Activated CD4-positive, alpha-beta T cell treated with anti-CD3 and anti-CD28 coated beads, Interleukin-2, amount 50 U/mL, for 24 hours (primary cell): ENCODE measurements at places on chromosomes 7 and 10.
A peak's percentile ranks its signal among the peaks of the same experiment; 100 is the strongest.

GRCh38 chr7:76347710-76348109, 11.1 kb downstream of the YWHAG start:
- no peak for DNase-seq

GRCh38 chr10:46787321-46787615, 124.0 kb upstream of the PTPN20 start:
- peak; percentile 15 for DNase-seq

- no peak for DNase-seq
Observed at GRCh38 chr7:30460246-30460633, 18.3 kb downstream of the NOD1 start.

- no peak for DNase-seq
Observed at GRCh38 chr7:16178585-16178984, 242.8 kb downstream of the CRPPA start.

DNA sequence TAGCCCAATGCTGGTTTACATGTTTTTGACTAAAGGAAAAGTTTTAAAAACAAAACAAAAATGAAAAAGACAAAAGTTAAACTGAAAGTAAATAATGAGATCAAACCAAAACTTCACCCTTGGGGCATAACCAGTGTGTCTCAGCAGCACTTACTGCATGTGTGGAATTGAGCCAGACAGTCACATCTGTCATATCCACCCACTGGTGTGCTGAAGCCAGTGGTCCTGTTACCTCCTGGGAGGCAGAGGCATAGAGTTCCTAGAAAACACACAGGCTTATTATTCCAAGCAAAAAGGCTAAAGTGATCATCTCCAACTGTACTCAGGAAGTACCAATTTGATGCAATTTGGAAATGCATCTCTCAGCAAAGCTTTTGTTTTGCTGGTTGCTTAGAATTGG, 40.4 kb downstream of the ASAH2 start:
- DNase-seq: no peak

- no peak for DNase-seq
Observed at GRCh38 chr7:118045629-118046028, 138.3 kb upstream of the LSM8 start.

GRCh38 chr10:95208702-95209391, 14.8 kb downstream of the ACSM6 start:
- DNase-seq: no peak

- DNase-seq: no peak
Observed at GRCh38 chr10:23945845-23946244, 263.1 kb upstream of the KIAA1217 start.

DNA sequence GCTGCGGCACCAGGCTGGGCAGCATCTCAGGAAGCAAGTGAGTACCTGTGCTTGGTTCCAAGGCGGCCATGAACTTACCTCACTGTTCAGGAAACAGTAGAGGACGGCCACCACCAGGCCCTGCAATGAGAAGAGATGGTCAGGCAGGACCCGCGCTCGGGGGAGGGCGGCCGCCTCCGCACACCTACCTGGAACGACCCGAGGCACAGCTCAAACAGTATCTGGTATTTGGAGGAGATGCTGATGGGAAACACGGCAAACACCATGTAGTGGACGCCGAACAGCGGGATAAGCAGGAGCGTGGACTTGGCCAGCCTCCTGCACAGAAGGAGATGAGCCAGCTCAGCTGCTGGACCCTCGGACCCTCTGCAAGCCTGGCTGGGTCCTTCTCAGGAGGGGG, 112.9 kb downstream of the VIPR2 start:
- DNase-seq: no peak

- DNase-seq: no peak
Observed at GRCh38 chr10:124035928-124036558, 57.4 kb downstream of the CHST15 start.

- DNase-seq: no peak
Observed at GRCh38 chr10:96714746-96715255, 5.5 kb downstream of the PIK3AP1 start.

DNA sequence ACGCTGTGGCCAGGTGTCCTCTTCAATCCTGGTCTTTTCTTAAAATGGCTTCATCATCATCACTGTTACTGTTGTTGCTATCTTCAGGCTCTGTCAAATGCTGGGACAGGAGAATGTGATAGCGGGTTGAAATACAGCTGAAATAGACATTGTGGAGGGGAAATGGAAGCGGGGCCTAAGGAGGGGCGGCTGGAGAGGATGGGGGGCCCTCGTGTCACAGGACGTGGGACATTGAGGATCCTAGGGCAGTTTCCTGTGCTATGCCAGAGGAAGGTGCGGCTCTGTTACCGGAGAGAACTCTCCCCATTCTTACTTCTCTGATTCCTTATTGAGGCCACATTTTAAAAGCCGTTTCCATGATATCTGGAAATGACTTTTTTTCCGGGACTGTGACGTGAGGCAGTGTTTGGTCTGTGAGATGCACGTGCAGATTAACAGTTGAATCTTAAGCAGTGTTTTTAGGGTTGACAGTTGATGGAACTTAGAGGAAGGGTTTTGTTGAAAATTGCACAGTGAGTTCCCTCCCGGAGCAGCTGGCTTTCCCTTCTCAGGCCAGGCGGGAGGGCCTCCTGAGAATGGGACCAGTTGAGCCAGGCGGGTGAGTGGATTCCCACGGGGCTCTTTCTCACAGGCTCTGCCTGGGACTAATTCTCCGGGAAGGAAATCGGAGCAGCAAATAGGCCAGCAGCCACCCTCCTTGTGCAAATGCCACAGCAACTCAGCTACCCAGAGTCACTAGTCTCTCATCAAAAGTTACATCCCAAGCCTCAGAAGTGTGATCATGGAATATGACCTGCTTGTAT, 125.2 kb downstream of the TACC2 start:
- DNase-seq: no peak

DNA sequence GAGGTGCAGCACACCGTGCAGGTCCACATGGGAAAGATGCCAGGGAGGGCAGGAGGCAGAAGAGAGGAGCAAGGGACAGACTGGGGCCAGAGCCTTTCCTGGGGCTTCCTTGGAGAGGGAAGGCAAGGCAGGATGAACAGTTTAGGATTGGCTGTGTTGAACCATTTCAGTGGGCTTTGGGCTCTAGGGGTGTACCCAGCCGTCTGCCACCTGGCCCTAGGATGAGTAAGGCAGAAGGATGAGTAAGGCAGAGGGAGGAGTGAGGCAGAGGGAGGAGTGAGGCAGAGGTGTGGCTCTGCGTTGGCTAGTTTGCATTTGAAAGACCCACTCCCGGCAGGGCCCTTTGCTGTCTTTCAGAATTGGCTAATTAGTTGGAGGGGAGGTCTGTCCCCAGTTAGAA, 31.5 kb upstream of the PRF1 start:
- DNase-seq: no peak

- no peak for DNase-seq
Observed at GRCh38 chr7:24587853-24588252, 14.6 kb downstream of the PALS2 start.

GRCh38 chr10:86958901-86959736, 720 bp downstream of the SNCG start:
- no peak for DNase-seq

- no peak for DNase-seq
Observed at GRCh38 chr7:47291461-47292081, 290.3 kb downstream of the TNS3 start.
